AG08396 (cell line): ENCODE measurements at places on chromosomes 16 and 17.

DNA sequence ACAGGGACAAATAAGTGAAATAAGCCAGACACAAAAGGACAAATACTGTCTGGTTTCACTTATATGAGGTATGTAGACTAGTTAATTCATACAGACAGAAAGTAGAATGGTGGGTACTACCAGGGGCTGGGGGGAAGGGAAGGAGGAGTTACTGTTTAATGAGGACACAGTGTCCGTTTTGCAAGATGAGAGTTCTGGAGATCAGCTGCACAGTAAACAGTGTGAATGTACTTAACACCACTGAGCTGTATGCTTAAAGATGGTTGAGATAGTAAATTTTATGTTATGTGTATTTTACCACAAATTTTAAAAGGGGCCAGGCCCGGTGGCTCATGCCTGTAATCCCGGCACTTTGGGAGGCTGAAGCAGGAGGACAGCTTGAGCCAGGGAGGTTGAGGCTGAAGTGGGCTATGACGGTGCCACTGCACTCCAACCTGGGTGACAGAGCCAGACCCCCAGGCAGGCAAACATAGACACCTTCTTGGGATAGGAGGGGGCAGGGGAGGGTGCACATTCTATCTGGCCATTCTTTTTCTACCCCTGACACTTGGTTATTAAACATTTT, 23.5 kb downstream of the LRRC75A start:
- no peak for DNase-seq

DNA sequence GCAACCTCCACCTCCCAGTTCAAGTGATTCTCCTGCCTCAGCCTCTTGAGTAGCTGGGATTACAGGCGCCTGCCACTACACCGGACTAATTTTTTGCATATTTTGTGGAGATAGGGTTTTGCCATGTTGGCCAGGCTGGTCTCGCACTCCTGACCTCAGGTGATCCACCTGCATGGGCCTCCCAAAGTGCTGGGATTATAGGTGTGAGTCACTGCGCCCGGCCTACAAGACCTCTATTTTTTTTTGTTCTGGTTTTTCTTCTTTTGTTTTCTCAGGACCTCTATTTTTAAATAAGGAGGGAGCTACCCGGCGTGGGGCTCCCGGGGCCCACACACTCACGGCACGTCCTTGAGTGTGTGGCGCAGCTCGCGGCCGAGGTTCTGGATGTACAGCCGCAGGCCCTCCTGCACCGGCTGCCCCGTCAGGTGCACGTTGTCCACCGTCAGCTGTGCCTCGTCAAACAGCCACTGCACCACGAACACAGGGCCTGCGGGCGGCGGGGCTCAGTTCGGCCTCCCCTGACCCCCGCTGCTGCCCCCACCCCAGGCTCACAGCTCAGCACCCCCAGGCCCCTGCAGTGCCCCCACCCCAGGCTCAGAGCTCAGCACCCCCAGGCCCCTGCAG, 5.8 kb downstream of the NOTUM start:
- DNase-seq = no peak

DNA sequence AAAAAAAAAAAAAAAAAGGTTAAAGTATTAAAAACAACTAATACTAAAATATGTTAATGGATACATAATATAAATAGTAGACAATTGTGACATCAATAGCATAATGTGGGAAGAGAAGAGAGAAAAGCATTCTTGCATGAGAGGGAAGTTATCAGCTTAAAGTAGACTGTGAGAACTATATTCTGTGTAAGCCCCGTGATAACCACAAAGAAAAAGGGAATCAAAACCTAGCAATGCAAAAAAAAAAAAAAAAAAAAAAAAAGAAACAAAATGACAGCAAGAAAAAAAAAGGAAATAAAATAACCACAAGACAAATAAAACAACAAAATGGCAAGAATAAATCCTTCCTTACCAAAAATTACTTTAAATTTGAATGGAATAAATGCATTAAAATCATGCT, 39.8 kb upstream of the MYLK3 start:
- no peak for DNase-seq

- DNase-seq = no peak
These were observed 186.4 kb upstream of the CDH13 start for GRCh38 chr16:82440336-82440735.

DNA sequence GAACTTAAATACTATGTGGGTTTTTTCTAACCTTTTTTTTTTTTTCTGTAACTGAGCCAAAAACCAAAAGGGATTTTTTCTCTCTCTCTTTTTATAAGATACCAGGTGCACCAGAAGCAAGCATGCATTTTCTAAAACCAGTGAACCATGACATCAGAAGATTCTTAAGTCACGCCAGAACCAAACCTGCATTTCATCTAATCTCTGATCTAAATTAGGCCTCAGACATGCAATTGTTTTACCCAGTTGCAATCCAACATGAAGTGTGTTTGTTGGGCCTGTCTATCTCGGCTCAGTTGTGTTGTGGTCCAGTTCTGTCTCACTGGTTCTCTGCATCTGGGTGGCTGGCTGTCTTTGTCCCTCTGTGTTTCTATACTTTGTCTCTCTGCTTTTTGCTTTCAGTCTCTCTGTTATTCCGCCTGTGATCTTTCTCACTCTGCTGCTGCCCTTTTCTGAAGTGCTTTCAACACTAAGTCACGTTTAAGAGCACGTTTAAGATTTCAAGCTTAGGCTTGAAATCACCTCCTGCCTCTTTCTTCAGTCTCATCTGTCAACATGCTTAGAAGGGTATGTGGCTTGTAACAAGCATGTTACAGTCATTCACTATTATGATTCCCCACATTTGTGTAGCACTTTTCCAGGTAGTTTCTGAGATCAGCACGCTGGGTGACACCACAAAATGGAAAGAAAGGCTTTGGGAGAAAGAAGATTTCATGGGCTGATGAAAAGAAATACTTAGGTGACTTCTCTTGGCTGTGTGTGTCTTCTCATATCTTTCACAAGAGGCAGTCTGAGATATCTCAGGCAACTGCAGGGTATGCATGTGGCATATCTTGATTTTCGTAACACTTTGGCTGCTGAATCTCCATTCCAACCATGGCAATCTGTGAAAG, 488.9 kb downstream of the SHISA9 start:
- no peak for DNase-seq

GRCh38 chr17:73798111-73798748, 154.0 kb upstream of the SDK2 start:
- peak; percentile 45 for DNase-seq

GRCh38 chr17:15409721-15410250, 57.6 kb downstream of the CDRT4 start:
- DNase-seq = peak; percentile 87

GRCh38 chr16:87765473-87765775, 362 bp downstream of the KLHDC4 start:
- peak; percentile 37 for DNase-seq

DNA sequence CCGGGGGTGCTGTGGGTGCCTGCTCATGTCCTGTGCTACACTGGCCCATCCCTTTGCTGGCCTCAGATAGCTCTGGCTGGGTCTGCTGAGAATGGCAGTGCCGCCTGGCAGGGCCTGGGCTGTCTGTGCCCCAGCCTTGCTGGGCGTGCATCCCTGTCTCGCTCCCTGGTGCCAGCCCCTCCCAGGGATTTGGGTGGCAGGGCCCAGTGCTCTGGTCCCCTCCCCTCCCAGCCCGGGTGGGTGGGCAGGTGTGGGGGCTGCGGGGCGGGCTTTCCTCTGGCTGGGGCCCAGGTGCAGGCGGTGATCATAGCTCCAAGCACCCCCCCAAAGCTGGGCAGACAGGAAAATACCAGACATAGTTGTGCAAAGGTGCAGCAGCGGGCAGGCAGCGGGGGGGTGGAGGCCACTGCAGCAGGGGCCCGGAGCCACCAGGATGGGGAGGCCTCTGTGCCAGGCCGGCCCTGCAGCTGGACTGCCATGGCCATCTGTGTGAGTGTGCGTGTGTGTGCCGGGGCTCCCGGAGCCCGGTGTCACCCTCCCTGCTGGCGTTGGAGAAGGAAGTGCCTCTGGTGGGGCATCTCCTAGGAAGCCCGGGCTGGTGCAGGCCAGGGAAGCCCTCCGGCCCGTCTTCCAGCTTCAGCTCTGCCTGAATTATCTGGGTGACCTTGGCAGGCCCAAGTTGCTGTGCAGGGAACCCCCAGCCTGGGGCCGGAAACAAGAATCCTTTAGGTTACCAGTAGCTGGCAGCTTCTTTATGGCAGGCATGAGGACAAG, 7.4 kb downstream of the GLIS2 start:
- DNase-seq = no peak

DNA sequence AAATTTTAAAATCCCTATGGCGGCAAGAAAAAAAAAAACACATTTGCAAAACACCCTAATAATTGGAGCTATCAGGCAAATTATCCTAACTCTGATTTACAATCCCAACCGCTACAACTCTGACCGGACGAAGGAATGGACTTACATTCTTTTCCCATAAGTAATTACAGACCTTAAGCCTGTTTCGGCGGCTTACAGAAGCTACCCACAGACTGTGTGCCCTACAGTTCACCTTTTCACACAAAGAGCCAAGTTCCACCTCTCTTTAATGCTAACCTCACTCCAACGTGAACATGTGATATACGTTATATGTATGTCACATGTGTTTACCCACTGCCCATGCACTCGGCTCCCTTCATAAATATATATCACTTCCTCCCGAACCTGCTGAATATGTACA, 8.7 kb upstream of the MEAK7 start:
- DNase-seq = no peak

- DNase-seq = no peak
These were observed 41.4 kb upstream of the BHLHA9 start for GRCh38 chr17:1228781-1229348.

GRCh38 chr16:8696880-8697279, 22.5 kb downstream of the ABAT start:
- no peak for DNase-seq

DNA sequence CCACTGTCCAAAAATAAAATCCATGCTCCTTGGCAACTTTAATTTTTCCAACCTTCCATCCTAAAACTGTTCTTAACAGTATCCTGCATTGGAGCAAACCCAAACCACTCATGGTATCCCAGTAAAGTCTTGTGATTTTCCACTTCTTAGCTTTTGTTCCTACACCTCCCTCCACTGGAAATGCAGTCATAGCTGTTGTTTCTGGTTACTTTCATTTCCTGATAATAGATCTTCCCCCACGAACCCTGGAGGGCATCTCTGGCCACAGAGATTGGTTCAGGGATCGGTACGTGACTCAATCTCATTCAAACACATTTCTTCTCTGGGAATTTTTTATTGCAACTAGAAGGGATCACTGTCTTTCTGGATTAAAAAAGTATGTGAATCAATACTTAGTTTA, 276.0 kb downstream of the GRIN2A start:
- no peak for DNase-seq

- DNase-seq = no peak
These were observed 269.5 kb upstream of the N4BP1 start for GRCh38 chr16:48879223-48880122.

- no peak for DNase-seq
These were observed 8.9 kb downstream of the CCP110 start for GRCh38 chr16:19532601-19533000.

DNA sequence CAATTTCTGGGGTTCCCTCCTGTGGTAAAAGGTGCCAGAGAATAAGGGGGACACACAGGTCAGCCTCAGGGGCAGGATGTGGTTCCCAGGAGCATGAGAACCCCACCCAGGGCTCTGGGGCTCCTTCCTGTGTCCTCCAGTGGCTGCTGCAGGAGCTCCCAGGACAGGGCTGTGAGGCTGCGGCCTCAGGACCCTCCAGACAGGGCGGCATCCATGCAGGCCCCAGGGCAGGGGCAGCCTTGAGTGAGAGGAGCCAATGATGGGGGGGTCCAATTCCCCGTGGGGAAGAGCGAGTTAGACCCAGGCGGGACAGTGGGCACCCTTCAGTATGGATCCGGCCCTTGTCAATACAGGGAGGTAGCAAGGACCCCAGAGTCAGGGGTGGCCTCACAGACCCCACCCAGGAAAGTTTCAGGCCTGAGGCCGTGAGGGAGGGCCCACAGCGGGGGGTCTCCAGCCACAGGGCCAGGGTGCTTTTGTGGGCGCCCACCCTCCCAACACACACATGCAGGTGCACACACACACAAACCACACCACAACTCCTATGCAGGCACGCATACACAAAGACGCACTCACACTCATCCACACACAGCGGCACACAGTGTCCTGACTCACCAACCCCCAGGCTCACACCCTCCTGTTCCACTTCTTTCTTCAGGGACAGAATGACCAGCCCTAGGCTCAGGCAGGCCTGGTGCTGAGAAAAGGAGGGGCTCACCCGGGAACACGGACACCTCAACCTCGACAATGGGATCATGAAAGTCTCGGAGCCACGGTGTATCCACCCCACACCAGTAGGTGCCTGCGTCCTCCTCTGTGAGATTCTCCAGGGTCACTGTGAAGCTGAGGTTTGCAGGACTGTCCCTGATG, 1.8 kb downstream of the CD300C start:
- DNase-seq = no peak

DNA sequence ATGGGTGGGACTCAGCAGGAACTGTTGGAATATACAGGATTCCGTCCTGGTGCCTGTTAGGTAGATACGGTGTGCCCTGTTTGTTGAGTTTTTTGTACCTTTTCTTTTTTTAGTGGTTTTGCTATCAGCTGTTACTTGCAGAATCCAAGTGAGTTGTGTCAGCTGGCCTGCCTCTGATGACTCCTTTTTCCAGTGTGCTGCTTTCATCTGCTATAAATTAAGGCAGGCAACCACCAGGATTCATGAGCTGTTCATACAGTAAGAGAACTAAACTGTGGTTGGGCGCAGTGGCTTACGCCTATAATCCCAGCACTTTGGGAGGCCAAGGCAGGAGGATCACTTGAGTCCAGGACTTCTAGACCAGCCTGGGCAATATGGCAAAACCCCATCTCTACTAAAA, 79.9 kb downstream of the WNT3 start:
- DNase-seq = no peak

DNA sequence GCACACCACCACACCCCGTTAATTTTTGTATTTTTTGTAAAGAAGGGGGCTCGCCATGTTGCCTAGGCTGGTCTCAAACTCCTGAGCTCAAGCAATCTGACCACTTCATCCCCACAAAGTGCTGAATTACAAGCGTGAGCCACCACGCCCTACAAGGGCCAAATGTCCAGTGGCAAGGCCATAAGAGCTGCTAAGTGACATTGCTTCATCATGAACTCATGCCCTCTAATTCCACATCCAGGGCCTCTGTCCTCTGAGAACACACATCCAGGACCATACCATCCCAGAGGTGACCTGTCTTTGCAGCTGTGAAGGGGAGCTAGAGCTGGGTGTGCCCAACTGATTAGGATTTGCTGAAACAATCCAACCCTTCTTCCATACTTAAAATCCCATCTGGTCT, 25.6 kb upstream of the MEIOC start:
- DNase-seq = no peak
